ENCODE measurements at places on chromosomes 1 and 21. TPM values are rescaled to one million over a fixed set of nuclear protein-coding genes. Genes with fewer than 3 reads are reported as not detected.

- no peak for DNase-seq
- H3K27me3 ChIP-seq, result peaks cover 54% of the 10 kb centered on the region
- H3K4me3 ChIP-seq, result no peak overlapping the region
- H3K36me3 ChIP-seq, result no peaks in the 10 kb centered on the region
- no peaks in the 10 kb centered on the region for H3K4me1 ChIP-seq
Measured at GRCh38 chr21:32993894-32994293, 31.8 kb upstream of the OLIG2 start.

The LPGAT1 gene
- total RNA-seq, result 51.3 TPM

DNA sequence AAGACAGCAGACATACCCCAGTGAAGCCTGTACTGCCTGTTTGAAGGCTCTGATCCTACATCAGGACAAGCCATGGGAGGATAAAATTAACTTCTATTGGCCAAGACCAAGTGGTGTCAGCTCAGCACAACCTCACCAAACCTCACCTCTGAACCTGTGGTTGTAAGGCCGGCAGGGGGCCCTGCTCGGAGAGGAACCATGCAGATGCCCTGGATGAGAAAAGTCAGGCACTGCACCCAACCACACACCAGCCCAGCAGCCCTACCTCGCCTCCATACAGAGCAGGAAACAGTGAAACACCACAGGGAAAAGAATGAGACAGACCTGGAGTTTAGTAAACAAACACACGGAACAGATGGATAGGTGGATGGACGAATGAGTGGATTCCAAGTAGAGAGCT is 70.0 kb upstream of the PAX7 start:
- H3K4me3 ChIP-seq, result no peak overlapping the region
- H3K36me3 ChIP-seq, result no peaks in the 10 kb centered on the region
- no peaks in the 10 kb centered on the region for H3K4me1 ChIP-seq

The FMO5 gene
- 2.2 TPM for total RNA-seq

- no peak overlapping the region for H3K27ac ChIP-seq
- DNase-seq, result peak; percentile 32
- H3K27me3 ChIP-seq, result peaks cover 10% of the 10 kb centered on the region
Measured at GRCh38 chr1:26126321-26127084, 14.9 kb downstream of the PDIK1L start.

The DHRS3 gene
- 52.5 TPM for total RNA-seq

GRCh38 chr1:238485912-238486209 is 595.1 kb upstream of the ZP4 start:
- H3K27ac ChIP-seq, result peak overlapping the region; percentile 97
- peaks cover 6% of the 10 kb centered on the region for H3K36me3 ChIP-seq
- no peaks in the 10 kb centered on the region for H3K27me3 ChIP-seq
- peaks cover 57% of the 10 kb centered on the region for H3K4me1 ChIP-seq

- H3K27ac ChIP-seq, result peak overlapping the region; percentile 98
- no peaks in the 10 kb centered on the region for H3K27me3 ChIP-seq
- H3K4me1 ChIP-seq, result peaks cover 16% of the 10 kb centered on the region
- H3K36me3 ChIP-seq, result peaks cover 6% of the 10 kb centered on the region
- no peak for DNase-seq
- peak overlapping the region; percentile 93 for H3K4me3 ChIP-seq
Measured at GRCh38 chr1:63524201-63524600, 876 bp downstream of the EFCAB7 start.

GRCh38 chr1:212035123-212035834 is at the start of the genes DTL and INTS7:
Gene DTL, plus strand, starts transcription at chr1:212035748. Its CDS starts 143 bp downstream, at chr1:212035891.
Gene INTS7, minus strand, starts transcription at chr1:212035557. Its CDS starts 120 bp downstream, at chr1:212035437.
- no peaks in the 10 kb centered on the region for H3K27me3 ChIP-seq
- peak; percentile 100 for DNase-seq
- peak within 1 kb of the TSS; percentile 99 for H3K4me3 ChIP-seq
- H3K27ac ChIP-seq, result peak within 1 kb of the TSS; percentile 100
- peaks cover 4% of the 10 kb centered on the region for H3K36me3 ChIP-seq

The RCOR3 gene
- total RNA-seq, result 51.0 TPM

DNA sequence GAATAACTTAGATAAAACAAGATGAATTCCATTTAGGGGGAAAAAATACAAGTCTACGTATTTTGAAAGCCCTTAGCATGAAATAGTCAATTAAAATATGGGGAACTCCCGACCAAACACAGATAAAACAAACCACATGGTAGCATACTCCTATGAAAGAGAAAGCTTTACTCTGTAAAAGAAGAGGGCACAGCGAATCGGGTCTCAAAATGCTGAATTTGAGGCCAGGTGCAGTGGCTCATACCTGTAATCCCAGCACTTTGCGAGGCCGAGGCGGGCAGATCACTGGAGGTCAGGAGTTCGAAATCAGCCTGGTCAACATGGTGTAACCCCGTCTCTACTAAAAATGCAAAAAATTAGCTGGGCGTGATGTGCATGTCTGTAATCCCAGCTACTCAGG is 116.9 kb upstream of the TIAM1 start:
- H3K36me3 ChIP-seq, result no peaks in the 10 kb centered on the region
- H3K27me3 ChIP-seq, result no peaks in the 10 kb centered on the region
- no peak overlapping the region for H3K4me3 ChIP-seq
- no peaks in the 10 kb centered on the region for H3K4me1 ChIP-seq

- no peak overlapping the region for H3K4me3 ChIP-seq
- H3K27me3 ChIP-seq, result no peaks in the 10 kb centered on the region
- H3K36me3 ChIP-seq, result no peaks in the 10 kb centered on the region
- no peak for DNase-seq
- no peaks in the 10 kb centered on the region for H3K4me1 ChIP-seq
Measured at GRCh38 chr1:5455056-5455455, 537.2 kb downstream of the NPHP4 start.

DNA sequence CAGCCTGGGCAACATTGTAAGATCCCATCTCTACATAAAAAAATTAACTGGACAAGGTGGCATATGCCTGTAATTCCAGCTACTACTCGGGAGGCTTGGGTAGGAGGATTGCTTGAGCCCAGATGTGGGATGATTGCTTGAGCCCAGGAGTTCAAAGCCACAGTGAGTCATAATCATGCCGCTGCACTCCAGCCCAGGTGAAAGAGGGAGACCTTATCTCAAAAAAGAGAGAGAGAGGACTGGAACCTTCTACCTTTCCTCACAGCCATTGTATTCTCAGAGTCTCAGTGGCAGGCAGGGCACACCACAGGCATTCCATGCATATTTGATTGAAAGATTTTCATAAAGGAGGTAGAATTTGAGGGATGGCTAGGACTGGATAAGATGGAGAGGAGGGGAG is 78.4 kb downstream of the KIF14 start:
- peaks cover 11% of the 10 kb centered on the region for H3K27me3 ChIP-seq
- no peaks in the 10 kb centered on the region for H3K4me1 ChIP-seq
- no peaks in the 10 kb centered on the region for H3K36me3 ChIP-seq
- H3K27ac ChIP-seq, result no peak overlapping the region
- DNase-seq, result peak; percentile 23
- H3K4me3 ChIP-seq, result no peak overlapping the region

- H3K27ac ChIP-seq, result no peak overlapping the region
- H3K27me3 ChIP-seq, result peaks cover 27% of the 10 kb centered on the region
- H3K4me1 ChIP-seq, result no peaks in the 10 kb centered on the region
- DNase-seq, result no peak
Measured at GRCh38 chr1:182666706-182667105, 17.7 kb downstream of the RGS8 start.

DNA sequence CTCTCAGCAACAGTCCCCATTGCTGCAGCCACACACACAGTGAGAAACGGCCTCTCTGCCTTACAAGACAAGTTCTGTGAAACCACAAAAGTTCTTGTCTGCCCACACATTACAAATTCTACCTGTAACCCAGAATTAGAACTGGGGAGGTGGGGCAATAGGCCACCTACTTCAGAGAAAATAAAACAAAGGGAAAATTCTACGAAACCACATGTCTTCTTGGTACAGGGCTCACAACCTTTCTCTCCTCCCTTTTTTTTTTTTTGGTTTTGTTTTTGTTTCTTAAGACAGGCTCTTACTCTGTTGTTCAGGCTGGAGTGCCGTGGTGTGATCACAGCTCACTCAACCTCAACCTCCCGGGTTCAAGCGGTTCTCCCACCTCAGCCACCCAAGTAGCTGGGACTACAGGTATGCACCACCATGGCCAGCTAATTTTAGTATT is 30.2 kb downstream of the LPAR3 start:
- no peak overlapping the region for H3K4me3 ChIP-seq
- H3K4me1 ChIP-seq, result no peaks in the 10 kb centered on the region
- no peaks in the 10 kb centered on the region for H3K36me3 ChIP-seq

GRCh38 chr1:245389873-245390272 is 235.1 kb downstream of the KIF26B start:
- no peak for DNase-seq
- H3K27me3 ChIP-seq, result peaks cover 8% of the 10 kb centered on the region
- peaks cover 2% of the 10 kb centered on the region for H3K4me1 ChIP-seq
- no peak overlapping the region for H3K4me3 ChIP-seq

GRCh38 chr1:62241371-62242131 is 46.9 kb downstream of the L1TD1 start:
- DNase-seq, result no peak
- no peak overlapping the region for H3K27ac ChIP-seq
- peaks cover 24% of the 10 kb centered on the region for H3K4me1 ChIP-seq
- no peak overlapping the region for H3K4me3 ChIP-seq
- H3K36me3 ChIP-seq, result no peaks in the 10 kb centered on the region

DNA sequence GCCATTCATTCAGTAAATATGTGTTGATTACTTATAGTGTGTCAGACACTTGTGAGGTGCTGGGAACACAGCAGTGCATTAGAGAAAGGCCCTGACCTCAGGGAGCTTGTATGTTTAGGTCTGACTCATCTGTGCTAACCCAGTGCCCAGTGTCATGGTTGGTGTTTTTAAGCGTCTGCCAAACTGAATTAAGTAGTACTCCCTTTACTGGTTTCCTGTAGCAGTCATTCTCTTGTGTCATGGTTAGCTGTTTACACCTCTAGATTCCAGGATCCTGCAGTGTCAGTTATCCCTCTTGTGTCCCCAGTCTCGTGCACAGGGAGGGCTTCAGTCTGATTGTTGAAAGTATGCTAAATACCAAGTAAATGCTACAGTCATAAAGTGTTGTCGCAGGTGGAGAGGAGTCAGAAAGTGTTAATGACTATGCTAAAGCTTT is 14.2 kb downstream of the UCK2 start:
- H3K27me3 ChIP-seq, result no peaks in the 10 kb centered on the region
- H3K36me3 ChIP-seq, result no peaks in the 10 kb centered on the region
- no peak overlapping the region for H3K4me3 ChIP-seq
- peak overlapping the region; percentile 77 for H3K27ac ChIP-seq
- peaks cover 45% of the 10 kb centered on the region for H3K4me1 ChIP-seq
- no peak for DNase-seq

DNA sequence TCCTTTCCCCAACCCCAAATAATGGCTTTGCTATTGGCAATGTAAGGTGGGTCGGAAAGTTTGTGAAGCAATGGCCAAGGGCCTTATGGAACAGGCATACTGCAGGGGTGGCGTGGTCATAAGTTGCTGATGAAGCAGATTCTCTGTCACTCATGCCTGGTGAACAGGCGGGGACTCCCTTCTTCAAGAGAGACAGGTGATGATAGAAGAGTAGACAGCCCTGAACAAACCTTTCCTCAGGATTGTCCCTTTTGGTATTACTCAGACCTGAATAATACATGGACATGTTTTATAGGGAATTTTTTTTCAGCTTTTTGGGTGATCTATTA is 12.7 kb downstream of the DDR2 start:
- DNase-seq, result no peak
- H3K4me3 ChIP-seq, result no peak overlapping the region
- H3K27me3 ChIP-seq, result no peaks in the 10 kb centered on the region

DNA sequence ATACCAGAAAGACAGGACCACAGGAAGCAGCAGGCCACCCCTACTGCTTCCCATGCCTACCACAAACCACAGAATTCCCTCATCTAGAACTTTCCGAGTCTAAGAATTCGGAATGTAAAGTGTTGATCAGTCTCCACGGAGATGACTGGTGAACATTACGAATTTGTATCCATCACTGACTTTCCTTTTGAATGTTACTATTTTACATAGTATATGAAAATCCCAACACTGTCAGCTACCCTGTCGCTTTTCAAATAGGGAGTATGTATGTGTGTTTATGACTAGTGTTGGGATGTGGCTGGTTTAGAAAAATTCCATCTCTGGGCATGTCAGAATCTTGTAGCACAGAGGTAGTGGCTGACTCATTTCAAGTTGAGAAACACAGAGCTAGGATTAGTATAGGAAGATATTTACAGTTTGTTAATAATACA is 118.2 kb downstream of the COQ8A start:
- H3K27ac ChIP-seq, result peak overlapping the region; percentile 48
- DNase-seq, result no peak
- H3K27me3 ChIP-seq, result no peaks in the 10 kb centered on the region
- H3K4me1 ChIP-seq, result peaks cover 15% of the 10 kb centered on the region
- no peak overlapping the region for H3K4me3 ChIP-seq

DNA sequence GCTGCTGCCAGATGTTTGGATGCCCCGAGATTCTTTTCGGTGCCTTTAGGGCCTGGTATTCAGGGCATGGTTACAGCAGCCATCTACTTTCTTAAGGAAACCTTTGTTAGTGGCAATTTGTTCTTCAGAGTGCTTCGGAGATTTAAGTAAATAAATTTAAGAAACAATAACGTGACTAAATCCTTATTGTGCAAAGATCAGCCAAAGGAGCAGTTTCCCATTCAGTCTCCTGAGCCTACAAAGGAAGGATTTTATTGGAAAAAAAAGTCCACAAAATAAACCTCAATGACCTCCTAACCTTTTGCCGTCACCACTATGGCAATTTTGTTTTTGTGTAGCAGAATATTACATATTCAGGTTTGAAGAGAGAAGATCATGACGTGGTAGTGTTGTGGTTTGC is 231.1 kb downstream of the PBX1 start:
- DNase-seq, result no peak
- peaks cover 2% of the 10 kb centered on the region for H3K27me3 ChIP-seq

The AZIN2 gene
- total RNA-seq, result 10.4 TPM

DNA sequence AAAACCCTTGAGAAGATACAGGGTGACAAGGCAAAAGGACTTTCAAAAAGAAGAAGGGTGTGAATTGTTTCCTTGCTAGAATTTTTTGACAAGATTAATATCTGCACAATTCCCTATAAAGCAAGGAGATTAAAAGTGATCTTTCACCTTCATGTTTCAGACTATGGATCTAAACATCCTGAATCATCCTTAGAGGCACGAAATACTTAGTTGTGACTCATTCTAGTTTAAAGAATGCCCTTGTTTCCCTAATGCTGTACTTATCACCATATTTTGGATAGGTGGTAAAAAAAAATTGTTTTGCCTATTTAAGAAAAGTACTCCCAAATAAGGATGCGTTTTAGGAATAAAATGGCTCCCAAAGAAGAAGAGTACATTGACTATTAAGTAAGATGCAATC is 415.1 kb downstream of the LRRIQ3 start:
- H3K36me3 ChIP-seq, result no peaks in the 10 kb centered on the region
- H3K4me1 ChIP-seq, result no peaks in the 10 kb centered on the region
- H3K27ac ChIP-seq, result no peak overlapping the region
- DNase-seq, result no peak

- H3K4me1 ChIP-seq, result peaks cover 4% of the 10 kb centered on the region
- no peak for DNase-seq
- peaks cover 4% of the 10 kb centered on the region for H3K27me3 ChIP-seq
- H3K36me3 ChIP-seq, result no peaks in the 10 kb centered on the region
Measured at GRCh38 chr1:117128323-117129079, 7.0 kb upstream of the TRIM45 start.

Measured in osteocyte (in vitro differentiated cells).